HuH-7.5 (cell line): ENCODE measurements at places on chromosomes 11 and 22.

GRCh38 chr11:19191530-19192169, 10.1 kb downstream of the CSRP3 start:
- no peak for DNase-seq

- no peak for DNase-seq
Observed at GRCh38 chr11:129281471-129282415, 89.6 kb upstream of the ARHGAP32 start.

DNA sequence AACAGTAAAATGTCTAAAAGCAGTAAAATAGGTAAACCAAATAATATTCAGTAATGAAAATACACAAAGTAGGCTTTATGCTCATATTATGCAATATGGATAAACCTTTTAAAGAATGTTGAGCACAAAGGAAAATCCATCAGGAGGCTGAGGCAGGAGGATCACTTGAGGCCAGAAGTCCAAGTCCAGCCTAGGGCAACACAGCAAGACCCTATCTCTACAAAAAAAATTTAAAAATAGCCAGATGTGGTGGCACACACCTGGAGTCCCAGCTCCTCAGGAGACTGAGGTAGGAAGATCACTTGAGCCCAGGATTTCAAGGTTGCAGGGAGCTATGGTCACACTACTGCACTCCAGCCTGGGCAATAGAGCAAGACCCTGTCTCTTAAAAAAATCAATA, 17.7 kb upstream of the LMO2 start:
- no peak for DNase-seq

DNA sequence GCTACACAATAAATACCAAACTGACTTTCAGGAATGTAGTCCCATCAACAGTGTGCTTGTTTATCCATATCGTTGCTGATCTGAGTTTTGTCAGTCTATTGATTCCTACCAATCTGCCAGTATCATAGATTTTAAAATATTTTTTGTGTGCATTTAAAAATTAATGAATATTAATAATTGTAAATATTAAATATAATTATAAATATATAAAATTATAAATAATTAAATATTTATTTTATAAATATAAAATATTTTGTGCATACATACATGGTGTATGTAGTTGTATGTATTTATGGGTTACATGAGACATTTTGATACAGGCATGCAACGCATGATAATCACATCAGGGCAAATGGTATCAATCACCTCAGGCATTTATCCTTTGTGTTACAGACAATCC, 53.6 kb downstream of the CUL5 start:
- no peak for DNase-seq

DNA sequence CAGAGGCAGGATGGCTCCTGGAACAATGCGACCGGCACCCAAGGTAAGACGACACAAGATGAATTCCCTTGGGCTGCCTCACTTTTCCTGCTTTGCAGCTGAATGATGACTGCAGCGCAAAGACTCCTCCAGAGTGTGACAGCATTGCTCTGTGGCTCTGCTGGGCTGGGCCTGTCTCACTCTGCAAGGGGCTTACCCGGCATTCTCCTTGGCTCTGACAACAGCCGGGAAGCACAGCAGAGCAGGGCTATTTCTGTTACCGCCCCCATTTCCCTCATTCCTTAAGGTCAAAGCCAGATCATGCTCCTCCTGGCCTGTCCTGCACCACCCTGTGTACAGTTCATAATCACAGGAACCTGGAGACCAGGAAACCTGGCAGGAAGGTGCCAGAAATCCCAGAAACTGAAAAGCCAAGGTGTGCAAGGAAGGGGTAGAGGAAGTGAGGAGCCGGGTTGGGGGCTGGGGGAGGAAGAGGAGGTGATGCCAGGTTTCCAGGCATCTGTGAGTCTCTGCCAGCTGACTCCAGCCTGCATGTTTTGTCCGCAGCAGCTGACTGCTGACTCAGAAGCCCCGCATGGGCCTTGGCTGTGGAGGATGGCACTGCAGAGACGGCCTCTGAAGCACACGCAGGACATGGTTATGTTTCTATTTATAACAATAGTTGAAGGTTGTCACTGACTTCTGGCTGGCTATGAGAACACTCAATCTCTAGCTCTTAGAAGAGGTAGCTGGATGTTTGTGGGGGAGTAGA, 113.6 kb downstream of the MICAL3 start:
- no peak for DNase-seq

DNA sequence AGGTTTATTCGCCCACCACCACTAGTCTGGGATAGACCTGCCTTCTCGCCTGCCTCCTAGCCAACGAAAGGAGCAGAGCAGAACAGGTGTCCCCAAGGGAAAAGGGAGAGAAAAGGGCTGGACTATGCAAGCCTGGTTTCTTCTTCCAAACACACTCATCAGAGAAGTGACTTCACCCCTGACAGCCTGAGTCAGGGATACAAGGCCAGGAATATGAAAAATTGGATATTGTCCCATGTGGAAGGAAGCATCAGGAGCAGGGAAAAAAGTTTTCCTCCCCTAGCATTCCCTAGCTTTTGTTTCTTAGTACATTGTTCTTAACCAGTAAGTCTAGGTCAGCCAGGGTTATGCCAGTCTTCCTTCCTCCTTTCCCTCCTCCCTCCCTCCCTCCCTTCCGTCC, 56.9 kb upstream of the TNRC6B start:
- DNase-seq, result no peak

GRCh38 chr11:86497310-86497709, 122.6 kb downstream of the CCDC81 start:
- no peak for DNase-seq

- DNase-seq, result no peak
Observed at GRCh38 chr22:35315855-35316745, 16.4 kb downstream of the TOM1 start.

- no peak for DNase-seq
Observed at GRCh38 chr11:78138694-78139421, 568 bp downstream of the ALG8 start.

- no peak for DNase-seq
Observed at GRCh38 chr22:20566420-20567260, 59.2 kb downstream of the MED15 start.

DNA sequence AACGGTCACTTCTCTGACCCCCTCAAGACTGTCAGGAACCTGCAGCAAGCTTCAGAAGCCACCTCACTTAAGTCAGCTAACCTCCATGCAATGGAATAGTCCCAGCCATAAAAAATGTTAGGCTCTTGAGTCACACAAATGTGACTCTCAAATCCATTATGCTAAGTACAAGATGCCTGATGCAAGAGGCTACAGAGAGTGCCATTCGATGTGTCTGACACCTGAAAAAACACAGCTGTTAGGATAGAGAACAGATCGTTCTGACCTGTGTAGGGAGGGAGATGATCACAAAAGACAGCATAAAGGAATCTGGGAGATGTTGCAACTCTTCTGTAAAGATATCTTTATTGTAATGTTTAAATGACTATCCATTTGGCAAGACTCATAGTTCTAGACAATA, 712.4 kb downstream of the TBC1D22A start:
- no peak for DNase-seq

- no peak for DNase-seq
Observed at GRCh38 chr11:120959189-120959588, 64.7 kb upstream of the TBCEL start.

DNA sequence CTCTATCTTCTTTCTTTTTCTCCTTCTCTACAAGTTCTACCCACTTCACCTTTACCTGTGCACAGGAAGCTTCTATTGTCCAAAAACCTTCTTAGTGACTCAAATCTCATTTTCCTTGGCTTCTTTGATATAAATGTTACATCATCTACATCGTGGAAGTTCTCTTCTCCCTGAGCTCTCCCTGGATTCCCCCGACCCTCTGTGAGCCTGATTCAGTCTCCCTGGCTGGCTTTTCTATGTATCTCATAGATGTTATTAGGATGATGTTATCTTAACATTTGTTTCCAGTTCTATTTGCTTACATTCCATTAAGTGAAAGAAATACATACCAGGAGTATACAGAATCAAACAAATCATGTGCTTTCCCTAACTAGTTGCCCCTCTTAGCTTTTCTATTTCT, 235.8 kb upstream of the PITPNB start:
- no peak for DNase-seq

- DNase-seq, result no peak
Observed at GRCh38 chr11:23903044-23903704, 593.7 kb upstream of the LUZP2 start.

- DNase-seq, result no peak
Observed at GRCh38 chr11:73070653-73071052, 71.5 kb downstream of the FCHSD2 start.

- DNase-seq, result no peak
Observed at GRCh38 chr11:85299258-85299942, 327.7 kb downstream of the DLG2 start.

GRCh38 chr11:37770145-37770544, 1172.1 kb upstream of the RAG2 start:
- no peak for DNase-seq

- no peak for DNase-seq
Observed at GRCh38 chr11:63770763-63771162, 2.2 kb upstream of the ZFTA start.

GRCh38 chr11:6307876-6308275, 12.4 kb downstream of the CAVIN3 start:
- DNase-seq, result no peak

- DNase-seq, result no peak
Observed at GRCh38 chr11:113613619-113614018, 92.5 kb downstream of the TMPRSS5 start.

DNA sequence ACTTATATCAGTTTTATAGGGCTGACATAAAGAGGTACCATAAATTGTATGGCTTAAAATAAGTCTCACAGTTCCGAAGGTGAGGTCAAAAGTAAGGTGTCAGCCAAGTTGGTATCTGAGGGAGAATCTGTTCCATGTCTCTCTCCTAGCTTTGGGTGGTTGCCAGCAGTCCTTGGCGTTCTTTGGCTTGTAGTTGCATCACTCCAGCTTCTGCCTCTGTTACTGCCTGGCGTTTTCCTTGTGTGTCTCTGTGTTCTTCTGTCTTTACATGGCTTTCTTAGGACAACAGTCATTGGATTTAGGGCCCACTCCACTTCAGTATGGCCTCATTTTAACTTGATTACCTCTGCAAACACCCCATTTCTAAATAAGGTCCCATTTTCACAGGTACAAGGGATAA, 16.7 kb downstream of the MMP7 start:
- no peak for DNase-seq

- DNase-seq, result no peak
Observed at GRCh38 chr11:225734-226453, 10.2 kb downstream of the SIRT3 start.

GRCh38 chr11:79321263-79321662, 119.6 kb downstream of the TENM4 start:
- DNase-seq, result no peak

DNA sequence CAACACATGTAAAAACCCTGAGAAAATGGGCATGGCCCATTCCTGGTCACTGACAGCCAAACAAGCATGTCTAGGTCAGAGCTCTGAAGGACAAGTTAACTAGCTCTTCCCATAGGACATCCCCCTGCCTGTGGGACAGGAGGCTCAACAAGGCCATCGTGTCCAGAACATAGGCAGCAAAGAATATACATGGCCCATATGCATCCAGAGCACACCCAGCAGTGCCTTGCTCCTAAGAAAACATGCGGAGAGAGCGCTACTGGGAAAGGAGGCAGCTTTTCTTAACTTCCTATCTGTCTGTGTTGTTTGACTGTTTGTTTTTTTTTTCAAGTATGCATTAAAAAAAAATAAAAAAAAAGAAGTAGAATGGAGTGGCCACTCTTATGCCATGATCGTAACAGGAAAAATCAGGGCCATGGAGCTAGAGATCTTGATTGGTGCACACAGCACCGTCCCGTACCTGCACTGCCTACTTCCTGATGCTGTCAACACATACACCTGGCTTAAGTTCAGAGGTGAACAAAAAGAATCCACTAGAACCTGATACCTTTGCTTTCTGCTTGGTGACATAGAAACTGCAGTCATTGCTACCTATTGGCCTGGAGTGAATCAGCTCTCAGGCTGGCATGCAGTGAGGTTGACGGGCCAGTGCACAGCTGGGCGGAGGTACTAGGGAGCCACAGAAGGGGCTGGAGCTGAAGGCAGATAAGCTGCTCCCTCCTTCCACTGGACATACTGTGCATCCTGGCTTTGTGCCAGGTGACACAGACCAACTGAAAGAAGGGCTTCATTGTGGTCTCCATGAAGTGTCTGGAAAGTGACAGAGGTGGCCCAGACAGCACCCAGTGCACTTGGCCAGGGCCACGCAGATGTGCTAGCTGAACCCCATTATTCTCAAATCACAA, 11.9 kb downstream of the UFD1 start:
- DNase-seq, result no peak

GRCh38 chr11:66465373-66466224, 1.1 kb upstream of the PELI3 start:
- DNase-seq, result no peak

DNA sequence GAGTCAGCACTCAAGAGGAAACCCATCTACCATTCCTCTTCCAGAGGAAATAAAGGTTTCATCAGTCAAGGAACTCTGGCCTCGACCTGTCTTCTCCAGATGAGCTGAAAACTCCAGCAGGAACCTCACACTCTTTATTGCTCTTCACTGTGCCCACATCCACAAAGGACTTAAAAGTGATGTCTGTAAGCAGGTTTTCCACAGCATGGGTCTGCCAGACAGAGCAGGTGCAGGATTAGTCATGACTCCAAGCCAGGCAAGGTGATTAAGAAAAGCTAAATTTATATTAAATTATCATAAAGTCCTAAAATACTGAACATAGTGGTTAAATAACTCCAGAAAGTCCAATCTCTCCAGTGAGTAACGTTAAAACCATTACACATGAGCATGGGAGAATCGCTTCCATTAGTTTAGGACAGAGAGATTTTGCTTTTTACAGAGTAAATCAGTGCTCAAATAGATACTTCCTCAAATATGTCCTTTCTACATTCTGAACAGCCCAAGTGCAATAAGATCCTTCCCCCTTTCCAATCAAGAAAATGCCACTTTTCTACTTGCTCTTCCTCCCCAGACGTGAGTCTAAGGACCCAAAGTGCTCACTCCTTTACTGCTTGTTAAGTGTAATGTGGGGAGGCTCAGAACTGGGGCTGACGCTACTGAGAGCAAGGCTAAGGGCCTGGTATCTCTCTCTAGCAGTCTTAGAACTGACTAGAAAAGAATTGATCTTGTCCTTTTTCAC, 10.7 kb upstream of the CKAP5 start:
- DNase-seq, result no peak
